Activated T-helper 1 cell treated with anti-CD3 and anti-CD28 coated beads, Interleukin-2, amount 50 U/mL, for 16 hours (primary cell): ENCODE measurements at places on chromosomes 5 and 9.

DNA sequence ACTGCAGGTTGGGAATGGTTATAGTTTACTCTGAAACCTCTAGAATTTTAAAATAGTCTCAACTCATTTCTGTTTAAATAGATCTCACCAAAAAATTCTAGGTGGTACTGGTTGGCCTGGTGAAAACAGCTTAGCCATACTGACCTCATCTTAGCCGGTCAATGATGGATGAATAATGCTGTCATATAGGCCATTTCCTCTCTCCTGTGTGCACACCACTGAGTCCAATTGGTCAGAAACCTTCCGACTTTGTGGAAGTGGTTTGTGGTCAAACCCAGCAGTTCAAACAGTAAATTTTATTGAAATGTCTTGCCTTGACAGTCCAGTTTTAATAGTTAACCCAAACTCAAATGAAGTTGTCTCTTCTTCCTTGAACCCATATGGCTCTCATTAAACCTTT is 98.6 kb downstream of the GIN1 start:
- no peak for DNase-seq

DNA sequence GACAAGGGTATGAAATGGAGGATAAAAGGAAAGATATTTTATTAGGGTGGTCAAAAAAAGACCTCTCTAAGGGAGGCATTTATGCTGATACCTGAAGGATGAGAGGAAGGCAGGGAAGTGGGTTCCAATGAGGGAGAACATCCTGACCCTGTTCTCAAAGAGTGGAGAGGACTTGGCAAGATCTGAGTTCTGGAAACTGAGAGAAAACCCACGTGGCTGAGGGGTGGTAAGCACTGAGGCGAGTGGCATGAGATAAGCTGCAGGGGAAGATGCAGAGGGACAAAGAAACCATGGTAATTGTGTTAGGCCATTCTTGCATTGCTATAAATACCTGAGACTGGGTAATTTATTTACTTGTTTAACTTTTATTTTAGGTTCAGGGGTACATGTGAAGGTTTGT is 16.8 kb downstream of the SH3RF2 start:
- DNase-seq = no peak

DNA sequence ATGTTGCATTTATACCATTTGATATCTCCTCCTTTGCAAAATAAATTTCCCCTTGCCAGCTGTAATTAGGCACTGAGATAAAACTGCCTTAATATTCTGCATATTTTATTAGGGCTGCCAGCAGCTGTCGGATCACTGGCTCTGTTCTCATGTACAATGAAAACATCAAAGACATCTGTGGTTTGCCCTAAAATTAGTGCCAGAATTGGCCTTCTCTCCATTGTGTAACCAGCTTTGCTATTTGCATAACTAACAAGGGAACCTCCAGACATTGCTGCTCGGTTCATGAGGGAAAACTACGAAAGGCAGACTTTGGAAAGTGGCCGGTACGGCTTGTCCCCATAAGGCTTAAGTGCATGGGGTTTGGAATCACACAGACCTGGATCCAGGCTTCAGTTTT is 45.5 kb upstream of the KIF2A start:
- no peak for DNase-seq

DNA sequence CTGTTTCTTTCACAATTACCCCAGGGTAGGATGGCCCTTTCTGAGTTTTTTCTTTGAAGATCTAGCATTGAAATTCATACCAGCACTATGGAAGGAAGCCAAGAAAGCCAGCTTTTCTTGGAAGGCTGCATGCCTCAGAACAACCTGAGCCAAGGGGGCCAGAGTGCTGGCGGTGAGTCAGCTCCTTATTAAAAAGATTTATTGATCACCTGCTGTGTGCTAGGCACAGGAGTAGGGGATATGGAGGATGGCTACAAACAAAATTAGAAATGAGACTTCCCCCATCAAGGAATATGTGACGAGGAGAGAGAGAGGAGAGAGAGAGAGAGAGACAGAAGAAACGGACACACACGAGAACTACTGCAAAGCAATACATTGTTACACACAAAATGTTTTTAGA is 184.6 kb upstream of the PUM3 start:
- no peak for DNase-seq

DNA sequence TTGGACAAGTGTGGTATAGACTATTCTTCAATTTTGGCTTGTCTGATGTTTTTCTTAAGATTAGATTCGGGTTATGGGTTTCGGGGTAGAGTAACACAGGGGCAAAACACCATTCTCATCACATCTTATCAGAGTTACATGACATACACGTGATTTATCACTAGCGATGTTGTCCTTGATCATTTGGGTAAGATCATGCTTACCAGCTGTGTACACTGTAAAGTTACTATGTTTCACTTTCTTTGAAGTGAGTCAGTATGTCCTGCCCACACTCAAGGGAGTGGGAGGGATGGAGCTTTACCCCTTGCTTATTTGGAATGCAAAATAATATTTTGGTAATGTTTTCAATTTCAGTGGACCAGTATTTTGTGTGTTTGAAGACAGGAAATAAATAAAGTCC is 101.8 kb upstream of the TAF11L2 start:
- DNase-seq = no peak

- DNase-seq = no peak
Observed at GRCh38 chr9:23887781-23888180, 61.7 kb upstream of the ELAVL2 start.

GRCh38 chr5:163498886-163499285 is 6.5 kb upstream of the MAT2B start:
- no peak for DNase-seq
